Naive thymus-derived CD8-positive, alpha-beta T cell (primary cell): ENCODE measurements at places on chromosomes 12 and 14.

- DNase-seq, result no peak
These were observed 51.5 kb upstream of the CMKLR1 start for GRCh38 chr12:108390495-108391203.

DNA sequence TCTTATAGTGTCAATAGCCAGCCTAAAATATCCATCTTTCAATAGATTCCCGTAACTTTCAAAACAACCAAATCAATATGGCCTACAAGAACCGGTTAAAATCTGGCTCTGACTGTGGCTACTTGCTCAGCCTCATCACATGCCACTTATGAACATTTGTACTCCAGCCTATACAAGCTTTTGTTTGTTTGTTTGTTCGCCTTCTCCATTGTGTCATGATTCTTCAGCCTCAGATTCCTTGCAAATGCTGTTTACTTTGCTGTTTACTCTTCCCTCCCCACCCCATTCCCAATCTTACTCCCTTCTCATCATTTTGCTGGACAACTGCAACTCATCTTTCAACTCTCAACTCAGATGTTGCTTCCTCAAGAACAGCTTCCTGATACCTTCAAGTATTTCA lies 161.2 kb downstream of the CAPZA3 start:
- no peak for DNase-seq

DNA sequence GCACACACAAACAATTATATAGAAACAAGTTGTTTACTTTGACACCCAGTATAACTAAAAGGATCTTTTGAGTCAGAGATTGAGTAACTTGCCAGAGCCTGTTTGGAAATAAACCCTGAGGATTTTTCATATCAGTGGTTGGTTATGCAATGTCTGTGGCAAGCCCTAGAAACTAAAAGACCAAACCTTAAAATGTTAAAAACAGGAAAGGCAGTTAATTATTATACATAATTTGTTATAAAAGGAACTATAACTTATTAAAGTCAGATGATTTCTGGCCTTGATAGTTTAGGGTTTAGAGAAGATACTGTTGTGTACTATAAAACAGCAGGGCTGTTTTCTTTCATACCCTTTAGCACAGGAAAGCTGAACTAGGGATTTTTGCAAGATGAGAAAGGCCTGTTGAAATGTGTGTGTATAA lies 44.1 kb downstream of the PSEN1 start:
- DNase-seq, result no peak

- DNase-seq, result peak; percentile 10
These were observed 218.8 kb upstream of the BMP4 start for GRCh38 chr14:54175298-54175942.

GRCh38 chr12:107122452-107122958 lies 29.2 kb upstream of the CRY1 start:
- no peak for DNase-seq

- DNase-seq, result no peak
These were observed 66.3 kb downstream of the GPR135 start for GRCh38 chr14:59398841-59399240.

- no peak for DNase-seq
These were observed 464.0 kb downstream of the ATP23 start for GRCh38 chr12:58405363-58405762.

DNA sequence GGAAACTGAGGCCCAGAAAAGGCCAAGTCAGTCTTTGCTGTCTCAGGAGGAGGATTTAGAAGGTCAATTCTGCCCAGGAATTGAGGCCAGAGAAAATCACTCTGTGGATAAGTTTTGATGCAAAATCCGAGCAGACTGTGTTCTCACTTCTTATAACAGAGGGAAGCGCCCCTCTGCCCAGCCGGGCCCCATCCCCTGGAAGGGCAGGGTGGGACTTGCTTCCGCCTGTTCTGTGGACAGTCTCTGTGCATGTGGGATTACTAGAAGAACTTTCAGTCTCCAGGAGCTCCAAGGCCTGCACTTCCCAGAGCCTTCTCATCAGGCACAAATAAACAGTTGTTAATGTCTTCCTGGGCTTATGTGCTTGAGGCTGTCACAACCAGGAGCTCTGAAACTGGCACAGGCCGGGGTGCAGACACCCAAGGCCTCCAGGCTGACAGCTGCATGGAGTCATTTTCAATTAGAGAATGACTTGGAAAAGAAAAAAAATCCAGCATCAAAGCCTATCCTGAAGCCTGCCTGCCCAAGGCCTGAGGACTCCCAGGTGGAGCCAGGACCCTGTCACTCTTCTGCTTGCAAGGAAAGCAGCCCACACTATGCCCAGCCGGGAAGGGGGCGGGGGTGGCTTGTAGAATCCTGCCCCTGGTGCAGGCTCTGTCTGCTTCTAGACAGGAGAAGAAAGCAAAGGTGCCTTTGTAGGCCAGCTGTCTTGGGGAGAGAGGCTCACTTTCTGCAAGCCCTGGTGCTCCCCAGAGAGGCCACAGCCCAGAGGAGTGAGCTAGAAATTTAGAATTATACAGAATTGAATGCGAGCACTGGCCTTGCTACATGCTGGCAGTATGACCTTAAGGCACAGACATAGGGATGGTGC lies 84.7 kb downstream of the NTF3 start:
- DNase-seq, result no peak

- DNase-seq, result no peak
These were observed 671 bp downstream of the SPTB start for GRCh38 chr14:64878837-64879634.

DNA sequence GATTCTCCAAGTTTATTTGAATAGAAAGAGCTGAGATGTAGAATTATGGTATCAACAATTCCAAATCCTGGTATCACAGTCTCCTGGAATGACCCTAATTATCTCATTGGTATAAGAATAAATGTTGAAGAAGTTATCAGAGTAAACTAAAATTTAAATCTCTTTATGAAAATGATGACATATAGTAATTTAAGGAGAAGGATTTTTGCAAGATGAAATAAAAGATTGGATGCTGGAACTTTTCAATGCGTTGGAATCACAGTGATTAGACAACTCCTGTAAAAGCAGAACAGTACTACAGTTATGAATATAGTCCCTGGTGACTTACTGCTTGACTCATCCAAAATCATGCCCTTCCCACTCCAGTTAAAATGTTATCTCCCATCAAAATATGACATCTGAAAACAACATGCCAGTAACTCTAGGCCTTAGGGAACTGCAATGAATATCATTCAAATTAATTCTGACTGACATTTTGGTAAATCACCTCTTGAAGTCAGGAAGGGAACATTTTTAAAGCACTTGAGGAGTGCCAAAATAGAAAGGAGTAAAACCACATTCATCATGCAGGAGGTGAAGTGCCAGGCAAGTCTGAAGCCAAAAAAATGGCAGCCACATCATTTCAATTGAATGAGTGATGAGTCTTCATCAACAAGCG lies 197.8 kb upstream of the PRKD1 start:
- no peak for DNase-seq

GRCh38 chr14:89454996-89455395 lies 38.0 kb upstream of the FOXN3 start:
- DNase-seq, result no peak

DNA sequence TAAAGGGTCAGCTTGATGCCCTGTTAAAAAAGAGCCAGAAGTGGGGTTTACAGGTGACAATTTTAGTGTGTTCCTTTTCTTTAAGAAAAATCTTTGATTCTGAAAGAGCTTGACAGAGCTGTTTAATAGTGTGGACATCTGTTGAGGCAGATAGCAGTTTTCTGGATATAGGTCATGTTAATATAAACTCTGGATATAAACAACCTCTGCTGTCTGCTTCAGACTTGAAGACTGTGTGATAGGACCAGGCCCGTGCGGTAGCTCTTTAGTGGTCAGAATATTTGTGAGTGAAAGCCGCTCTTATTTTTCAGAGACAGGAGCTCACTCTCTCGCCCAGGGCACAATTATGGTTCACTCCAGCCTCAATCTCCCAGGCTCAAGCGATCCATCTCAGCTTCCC lies 439.9 kb upstream of the RGS6 start:
- DNase-seq, result no peak

DNA sequence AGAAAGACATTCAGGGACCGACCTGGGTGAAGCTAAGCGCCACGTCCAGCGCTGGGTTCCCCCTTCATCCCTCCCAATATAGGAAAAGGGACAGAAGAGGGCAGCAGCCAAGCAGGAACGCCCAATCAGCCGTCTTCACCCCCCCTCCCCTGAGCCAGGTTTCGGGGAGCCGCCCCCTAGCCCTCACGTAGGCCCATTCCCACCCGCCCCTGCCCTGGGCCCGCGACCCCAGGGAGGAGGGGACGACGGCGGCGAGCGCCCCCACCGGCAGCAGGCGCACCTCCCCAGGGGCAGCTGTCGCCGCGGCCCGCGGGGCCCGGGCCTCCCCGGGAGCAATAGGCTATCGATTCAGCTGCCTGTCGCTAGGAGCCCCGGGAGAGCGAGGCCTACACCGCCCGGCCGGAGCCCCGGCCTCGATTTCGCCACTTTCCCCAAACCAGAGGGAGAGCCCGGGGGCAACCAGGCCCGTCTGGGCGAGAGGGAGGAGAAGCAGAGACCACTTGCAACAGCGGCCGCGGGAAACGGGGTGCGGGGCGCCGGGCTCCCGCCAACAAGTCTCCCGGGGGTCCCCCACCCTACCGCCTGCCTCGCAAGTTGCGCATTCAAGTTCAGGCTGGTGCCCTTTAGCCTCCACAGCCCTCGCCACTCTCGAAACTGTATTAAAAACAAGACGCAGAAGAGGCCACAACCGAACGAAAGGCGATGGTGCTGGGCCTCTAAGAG lies 1.3 kb downstream of the DCAF5 start:
- DNase-seq, result peak; percentile 73

- DNase-seq, result peak; percentile 31
These were observed 945 bp upstream of the HIP1R start for GRCh38 chr12:122834104-122834920.

DNA sequence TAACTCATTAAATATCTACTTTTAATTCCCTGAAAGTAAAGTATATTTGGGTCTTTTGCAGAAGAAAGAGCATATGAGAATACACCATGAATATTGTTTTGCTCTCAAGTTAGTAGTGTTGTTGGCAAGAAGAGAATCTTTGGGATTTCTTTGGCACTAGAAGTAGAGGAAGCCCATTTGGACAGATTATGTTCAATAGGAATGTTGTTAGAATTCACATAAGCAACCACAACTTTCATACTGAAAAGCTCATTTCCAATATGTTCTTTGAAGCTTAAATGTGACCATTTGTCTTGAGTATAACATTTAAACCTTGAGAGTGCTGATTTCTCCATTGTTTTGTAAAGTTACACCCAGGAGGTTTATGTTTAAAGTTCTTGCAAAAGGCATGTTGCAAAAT lies 37.6 kb downstream of the PLEKHG7 start:
- no peak for DNase-seq

GRCh38 chr12:115225845-115226244 lies 541.9 kb upstream of the TBX3 start:
- no peak for DNase-seq

GRCh38 chr12:38384816-38385378 lies 68.3 kb downstream of the ALG10B start:
- no peak for DNase-seq

DNA sequence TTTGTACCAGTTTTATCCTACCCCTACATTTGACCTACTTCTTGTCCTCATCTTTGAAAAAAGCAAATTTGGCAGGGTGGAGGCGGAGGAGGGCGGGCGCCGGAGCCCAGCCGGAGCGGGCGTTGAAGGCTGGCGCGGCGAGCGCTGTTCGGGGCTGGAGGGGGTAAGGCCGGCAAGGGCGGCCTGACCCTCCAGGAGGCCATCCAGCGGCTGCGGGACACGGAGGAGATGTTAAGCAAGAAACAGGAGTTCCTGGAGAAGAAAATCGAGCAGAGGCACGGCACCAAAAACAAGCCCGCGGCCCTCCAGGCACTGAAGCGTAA lies 27.2 kb downstream of the FBXO34 start:
- no peak for DNase-seq

- DNase-seq, result no peak
These were observed 9.8 kb upstream of the RIMKLB start for GRCh38 chr12:8687846-8688601.

- DNase-seq, result no peak
These were observed 82.0 kb downstream of the ETV6 start for GRCh38 chr12:11731455-11731854.

DNA sequence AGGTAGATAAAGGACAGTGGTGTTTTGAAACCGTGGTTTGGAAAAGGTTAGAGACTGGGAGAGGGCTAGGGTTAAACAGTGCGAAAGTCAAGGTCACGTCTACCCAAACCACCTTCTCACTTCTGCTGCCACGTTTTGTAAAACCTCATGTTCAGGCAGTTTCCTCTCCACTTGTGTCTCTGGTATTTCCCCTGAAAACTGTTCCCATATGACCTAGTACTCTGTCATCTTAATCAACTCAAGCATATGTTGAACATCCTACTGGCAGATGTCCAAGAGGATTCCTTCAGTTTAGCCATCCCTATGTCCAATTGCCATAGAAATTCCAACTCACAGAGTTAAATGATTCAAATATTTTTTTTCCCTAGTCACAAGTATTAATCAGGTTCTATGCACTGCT lies 17.4 kb downstream of the CLEC4C start:
- no peak for DNase-seq

- no peak for DNase-seq
These were observed 393 bp upstream of the DCAF5 start for GRCh38 chr14:69153152-69153872.

- no peak for DNase-seq
These were observed 37.6 kb upstream of the DHRS4 start for GRCh38 chr14:23916004-23916403.

DNA sequence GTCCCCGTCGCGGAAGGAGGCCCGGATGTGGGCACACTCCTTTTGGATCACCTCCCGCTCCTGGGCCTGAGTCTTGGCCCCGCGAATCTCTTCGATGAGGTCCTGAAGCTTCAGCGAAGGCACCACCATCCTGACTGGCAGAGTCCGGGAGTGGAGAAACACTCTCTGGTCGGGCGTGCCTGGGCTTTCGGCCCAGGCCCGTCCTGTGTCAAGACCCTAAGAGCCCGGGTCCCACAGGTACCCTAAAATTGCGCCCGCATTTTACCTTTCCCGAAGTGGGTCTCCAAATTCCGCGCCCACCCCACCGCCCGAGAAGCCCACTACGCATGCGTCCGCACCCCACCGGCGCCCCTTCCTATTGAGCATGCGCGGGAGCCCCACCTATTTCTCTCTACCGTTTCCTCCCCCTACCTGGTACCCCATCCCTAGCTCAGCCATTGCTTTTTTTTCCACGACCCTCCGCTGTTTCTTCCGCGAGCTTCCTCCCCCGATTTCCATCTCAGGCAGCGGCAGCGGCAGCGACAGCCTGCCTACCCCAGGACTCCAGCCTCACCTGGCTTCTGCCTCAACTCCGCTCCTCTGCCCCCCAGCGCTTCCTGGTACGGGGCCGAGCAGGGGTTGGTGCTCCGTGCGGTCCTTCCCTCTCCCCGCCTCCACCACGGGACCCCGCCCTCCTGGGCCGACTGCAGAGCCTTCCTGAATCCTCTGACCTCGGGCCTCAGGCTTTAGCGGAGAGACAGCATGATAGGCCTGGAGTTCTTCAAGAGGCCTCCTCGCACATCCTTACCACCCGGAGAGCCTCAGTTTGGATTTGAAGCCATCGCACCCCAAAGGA lies at the start of gene AP1G2:
TSS of gene AP1G2 (minus strand) at position 606 of the 835 bp plus-strand sequence. CDS start at position 129, 477 bp downstream.
- peak; percentile 87 for DNase-seq
